Stimulated activated CD4-positive, alpha-beta T cell treated with anti-CD3 and anti-CD28 coated beads, Interleukin-12 subunit alpha, Interleukin-12 subunit beta, amount 100 ng/mL, for 24 hours (primary cell): ENCODE measurements at places on chromosomes 4 and X.

DNA sequence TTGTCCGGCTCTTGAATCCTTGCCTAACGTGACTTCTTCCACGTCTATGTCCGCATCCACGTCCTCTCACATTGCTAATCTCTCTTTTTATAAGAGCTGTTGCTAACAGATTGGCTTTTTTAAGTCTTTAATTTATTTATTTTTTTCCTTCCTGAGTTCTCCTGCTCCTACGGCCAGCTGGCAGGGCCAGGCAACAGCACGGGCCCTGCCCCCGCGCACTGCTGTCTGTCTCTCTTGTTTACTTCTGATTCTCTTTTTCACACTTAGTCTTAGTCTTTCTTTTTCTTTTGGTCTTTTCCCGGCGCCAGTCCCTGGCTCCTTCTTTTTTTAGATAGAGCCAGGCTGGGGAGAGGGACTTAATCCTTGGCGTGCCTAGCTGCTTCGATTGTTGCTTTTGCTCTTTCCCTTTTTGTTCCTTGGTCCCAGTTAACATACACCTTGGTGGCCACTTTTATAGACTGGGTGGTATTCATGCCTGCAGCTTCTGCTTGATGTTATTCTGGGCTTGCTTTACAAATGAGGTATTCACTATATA, 53.2 kb upstream of the RBMX start:
- no peak for DNase-seq

DNA sequence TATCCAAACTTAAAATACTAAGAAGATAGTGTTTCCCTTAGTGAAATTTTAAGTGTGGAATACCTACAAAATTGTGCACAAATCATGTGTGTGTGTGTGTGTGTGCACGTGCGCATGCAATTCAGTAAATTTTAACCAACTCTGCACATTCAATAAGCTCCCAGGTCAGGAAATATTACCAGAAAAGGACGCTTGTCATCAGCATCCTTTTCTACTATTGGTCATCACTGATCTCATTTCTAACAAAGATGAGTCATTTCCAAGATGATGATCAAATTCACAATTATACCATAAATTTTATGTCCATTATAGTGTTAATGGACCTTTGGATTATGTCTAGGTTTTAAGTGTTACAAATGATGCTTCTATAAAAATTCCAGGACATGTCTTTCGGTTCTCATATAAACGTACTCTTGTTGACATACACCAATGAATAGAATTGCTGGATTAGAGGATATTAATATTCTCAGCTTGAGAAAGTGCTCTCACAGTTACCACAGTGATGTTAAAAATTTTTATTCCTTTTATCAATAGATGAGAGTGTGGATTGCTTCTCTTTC, 560.9 kb upstream of the AGA start:
- DNase-seq = no peak

- DNase-seq = no peak
Observed at GRCh38 chr4:71571346-71571745, 212.5 kb downstream of the GC start.

- DNase-seq = no peak
Observed at GRCh38 chrX:129522184-129523078, 859 bp downstream of the SMARCA1 start.

GRCh38 chr4:99447513-99447912, 12.4 kb upstream of the ADH7 start:
- DNase-seq = no peak

DNA sequence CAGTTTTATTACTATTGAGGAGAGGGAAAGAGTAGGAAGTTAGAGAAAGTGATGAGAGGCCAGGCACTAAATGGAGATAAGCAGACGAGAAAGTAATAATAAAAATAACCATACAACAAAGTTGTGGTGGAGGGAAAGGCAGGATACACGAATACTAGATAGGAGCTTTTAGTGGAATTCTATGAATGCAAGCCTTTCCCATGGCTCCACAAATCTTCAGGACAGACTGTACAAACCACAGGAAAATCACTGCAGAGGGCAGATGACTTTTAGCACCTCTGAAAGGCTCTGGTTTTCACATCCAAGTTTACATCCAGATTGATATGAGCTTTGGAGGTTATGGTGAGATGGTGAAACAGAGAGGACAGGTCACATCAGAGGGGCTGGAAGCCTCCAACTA, 41.5 kb downstream of the TNIP3 start:
- DNase-seq = no peak

GRCh38 chr4:153519687-153520086, 53.5 kb downstream of the TMEM131L start:
- no peak for DNase-seq
